ENCODE measurements at places on chromosomes 3 and 15. TPM values are rescaled to one million over a fixed set of nuclear protein-coding genes. Genes with fewer than 3 reads are reported as not detected.

Gene STX19
- not detected for total RNA-seq

Gene RBP2
- not detected for total RNA-seq

GRCh38 chr15:67120839-67121643 is 55.6 kb downstream of the SMAD3 start:
- peaks cover 4% of the 10 kb centered on the region for H3K4me1 ChIP-seq
- H3K27me3 ChIP-seq = peaks cover 1% of the 10 kb centered on the region
- H3K27ac ChIP-seq = no peak overlapping the region
- no peak for DNase-seq
- H3K36me3 ChIP-seq = no peaks in the 10 kb centered on the region
- H3K4me3 ChIP-seq = no peak overlapping the region

DNA sequence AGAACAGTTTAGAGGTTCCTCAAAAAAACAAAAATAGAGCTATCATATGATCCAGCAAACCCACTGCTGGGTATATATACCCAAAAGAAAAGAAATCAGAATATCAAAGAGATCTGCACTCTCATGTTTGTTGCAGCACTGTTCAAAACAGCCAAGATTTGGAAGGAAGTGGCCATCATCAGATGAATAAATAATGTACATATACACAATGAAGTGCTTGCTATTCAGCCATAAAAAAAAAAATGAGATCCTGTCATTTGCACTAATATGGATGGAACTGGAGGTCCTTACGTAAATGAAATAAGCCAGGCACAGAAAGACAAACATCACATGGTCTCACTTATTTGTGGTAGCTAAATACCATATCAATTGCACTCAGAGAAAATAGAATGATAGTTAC is 58.4 kb downstream of the SCAPER start:
- DNase-seq = no peak
- no peak overlapping the region for H3K27ac ChIP-seq
- no peaks in the 10 kb centered on the region for H3K4me1 ChIP-seq
- H3K27me3 ChIP-seq = peaks cover 3% of the 10 kb centered on the region
- peaks cover 11% of the 10 kb centered on the region for H3K36me3 ChIP-seq

- H3K27me3 ChIP-seq = no peaks in the 10 kb centered on the region
- DNase-seq = no peak
- no peaks in the 10 kb centered on the region for H3K36me3 ChIP-seq
- no peaks in the 10 kb centered on the region for H3K4me1 ChIP-seq
- no peak overlapping the region for H3K4me3 ChIP-seq
Observed at GRCh38 chr15:63323798-63324563, 46.6 kb downstream of the APH1B start.

DNA sequence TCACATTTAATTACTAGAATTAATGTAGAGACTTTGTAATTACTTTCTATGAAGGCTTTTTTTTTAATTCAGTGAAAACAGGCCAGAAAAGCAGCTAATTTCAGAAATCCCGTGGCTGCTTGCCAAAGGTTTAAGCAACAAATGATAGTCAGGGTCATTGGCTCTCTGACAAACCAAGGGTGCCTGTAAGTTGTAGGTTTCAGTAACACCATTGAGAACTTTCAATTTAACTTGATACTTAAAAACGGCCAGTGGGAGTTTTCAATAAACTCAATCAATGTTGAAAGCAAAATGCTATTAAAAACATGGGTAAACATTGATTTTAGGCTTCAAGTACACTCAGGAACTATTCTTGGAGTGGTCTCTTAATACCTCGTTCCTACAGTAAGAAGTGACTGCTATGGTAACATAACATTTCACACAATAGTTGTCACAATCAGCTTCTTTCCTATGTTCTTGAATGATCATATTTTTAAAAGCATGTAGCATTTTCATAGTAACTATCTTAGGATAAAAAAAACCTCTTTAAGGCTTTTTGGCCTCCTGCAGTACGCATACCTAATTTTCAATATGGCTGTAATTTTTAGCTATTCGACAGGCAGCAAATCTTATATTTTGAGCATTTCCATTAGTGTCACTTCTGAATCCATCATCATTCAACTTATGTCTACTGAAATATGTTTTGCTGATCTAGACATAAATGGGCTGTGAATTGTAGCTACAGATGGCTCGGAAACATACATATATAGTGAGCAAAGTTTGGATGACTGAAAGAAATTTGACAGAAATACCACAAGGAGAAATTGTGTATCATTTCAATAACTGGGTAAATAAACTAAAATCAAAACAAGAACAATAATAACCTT is 592.1 kb upstream of the GBE1 start:
- H3K4me3 ChIP-seq = no peak overlapping the region
- no peaks in the 10 kb centered on the region for H3K36me3 ChIP-seq
- H3K27me3 ChIP-seq = no peaks in the 10 kb centered on the region
- H3K27ac ChIP-seq = no peak overlapping the region
- H3K4me1 ChIP-seq = no peaks in the 10 kb centered on the region

DNA sequence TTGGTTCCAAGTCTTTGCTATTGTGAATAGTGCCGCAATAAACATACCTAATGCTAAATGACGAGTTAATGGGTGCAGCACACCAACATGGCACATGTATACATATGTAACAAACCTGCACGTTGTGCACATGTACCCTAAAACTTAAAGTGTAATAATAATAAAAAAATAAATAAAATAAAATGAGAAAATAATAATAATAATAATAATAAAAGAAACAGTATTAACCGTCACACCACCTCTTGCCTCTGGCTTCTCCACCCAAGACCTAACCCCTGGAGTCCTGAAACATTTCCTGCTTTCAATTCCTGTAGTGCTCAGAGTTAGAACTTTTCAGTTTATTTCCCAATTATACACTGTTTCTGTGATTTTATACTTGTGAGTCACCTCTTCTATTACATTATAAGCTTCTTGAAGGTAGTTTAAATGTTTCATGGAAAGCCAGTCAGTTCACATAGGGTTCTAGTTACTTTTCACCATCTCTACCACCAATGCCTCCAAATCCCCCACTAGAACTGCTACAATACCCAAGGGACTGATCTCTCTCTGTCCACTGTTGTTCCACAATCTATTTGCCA is 18.4 kb upstream of the GHSR start:
- H3K4me1 ChIP-seq = peaks cover 2% of the 10 kb centered on the region
- no peak overlapping the region for H3K4me3 ChIP-seq
- no peak for DNase-seq
- H3K27me3 ChIP-seq = no peaks in the 10 kb centered on the region
- no peaks in the 10 kb centered on the region for H3K36me3 ChIP-seq
- no peak overlapping the region for H3K27ac ChIP-seq

DNA sequence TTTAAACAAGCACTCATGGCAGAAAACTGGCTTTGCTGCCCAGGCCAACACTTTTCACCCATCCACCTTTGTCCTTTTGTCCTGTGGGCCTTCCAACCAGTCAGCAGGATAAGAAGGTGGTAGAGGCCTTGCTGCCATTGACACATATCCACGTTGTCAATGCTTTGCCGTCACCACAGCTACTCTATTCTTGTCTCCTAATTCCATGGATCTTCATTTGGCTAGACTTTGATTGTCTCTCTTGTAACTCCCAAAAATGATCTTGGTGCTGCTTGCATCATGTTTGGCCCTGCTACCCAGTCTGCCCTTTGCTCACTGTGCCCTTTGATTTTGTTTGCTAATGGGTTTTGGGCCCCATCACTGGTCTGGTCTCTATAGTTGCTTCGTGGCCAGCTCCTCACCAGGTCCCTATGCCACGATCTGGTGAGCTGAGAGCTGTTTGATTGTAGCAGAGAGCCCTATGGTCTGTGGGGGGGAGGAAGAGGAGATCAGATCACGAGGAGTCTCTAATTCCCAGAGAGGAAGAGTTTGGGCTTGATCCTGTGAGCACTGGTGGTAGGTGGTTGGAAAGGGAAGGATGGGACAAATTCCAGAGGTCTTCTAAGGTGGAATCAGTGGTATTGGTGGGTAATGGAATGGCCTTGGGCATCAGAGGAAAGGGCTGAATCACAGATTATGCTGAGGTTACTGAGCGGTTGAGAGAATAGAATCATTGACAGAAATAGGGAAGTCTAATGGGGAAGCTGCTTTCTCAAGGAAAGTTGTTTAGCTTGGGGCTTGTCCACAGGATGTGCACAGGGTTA is 40.3 kb downstream of the ABHD2 start:
- H3K4me1 ChIP-seq = no peaks in the 10 kb centered on the region
- H3K4me3 ChIP-seq = no peak overlapping the region
- DNase-seq = no peak
- no peaks in the 10 kb centered on the region for H3K27me3 ChIP-seq

DNA sequence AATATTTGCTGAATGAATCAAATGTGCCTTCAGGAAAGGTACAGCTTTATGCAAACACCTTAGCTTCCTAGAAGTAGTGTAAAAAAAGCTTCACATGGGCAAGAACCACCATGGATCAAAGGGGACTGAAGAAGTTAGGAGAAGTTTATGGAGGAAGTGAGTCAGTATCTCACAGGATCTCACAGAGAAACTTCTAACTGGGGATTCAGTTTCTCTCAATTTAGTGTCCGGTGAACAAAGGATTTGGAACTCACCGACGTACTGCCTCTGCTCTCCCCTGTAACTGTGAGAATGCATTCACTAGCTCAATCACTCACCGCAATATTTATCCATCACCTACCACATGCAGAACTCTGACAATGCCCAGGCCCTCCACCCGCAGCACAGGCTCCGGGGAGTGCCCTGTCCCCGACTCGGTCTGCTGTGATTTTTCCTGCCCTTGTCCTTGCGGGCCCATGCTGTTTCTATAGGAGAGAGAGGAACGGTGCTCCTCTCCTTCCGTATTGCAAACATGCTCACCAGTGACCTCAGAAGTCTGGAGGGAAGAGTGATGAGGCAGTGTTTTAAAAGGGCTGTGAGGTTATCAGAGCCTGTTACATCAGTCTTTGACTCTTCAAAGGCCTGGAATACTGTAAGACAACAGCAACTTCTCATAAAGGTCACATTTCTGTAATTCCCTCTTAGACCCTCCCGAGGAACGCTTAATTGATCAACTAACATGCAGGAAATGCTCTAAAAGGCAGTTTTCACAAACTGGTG is 222.5 kb upstream of the ICE2 start:
- DNase-seq = no peak
- no peaks in the 10 kb centered on the region for H3K36me3 ChIP-seq
- H3K27ac ChIP-seq = no peak overlapping the region
- no peak overlapping the region for H3K4me3 ChIP-seq

DNA sequence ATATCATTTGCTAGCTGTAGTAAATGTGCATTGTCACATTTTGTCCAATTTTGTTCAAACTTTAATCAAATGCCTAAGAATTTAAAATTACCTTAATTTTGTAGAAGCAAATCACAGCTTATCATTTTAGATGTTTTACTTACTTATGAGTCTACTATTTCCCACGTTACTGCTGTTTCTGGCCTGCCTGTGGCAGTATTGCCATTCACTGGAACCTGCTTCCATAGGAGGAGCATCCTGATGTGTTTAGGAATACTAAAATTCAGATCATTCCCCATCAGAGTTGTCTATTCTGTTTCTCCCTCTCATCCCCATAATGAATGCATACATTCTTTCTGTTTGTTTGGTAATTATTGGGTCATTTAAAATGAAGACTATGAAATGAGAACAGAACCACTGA is 119.5 kb upstream of the SNRPN start:
- no peaks in the 10 kb centered on the region for H3K27me3 ChIP-seq
- H3K4me1 ChIP-seq = no peaks in the 10 kb centered on the region
- H3K27ac ChIP-seq = no peak overlapping the region
- no peaks in the 10 kb centered on the region for H3K36me3 ChIP-seq
- DNase-seq = no peak

GRCh38 chr15:48643206-48643605 is 2.3 kb downstream of the FBN1 start:
- no peak overlapping the region for H3K4me3 ChIP-seq
- DNase-seq = no peak
- no peak overlapping the region for H3K27ac ChIP-seq
- H3K27me3 ChIP-seq = no peaks in the 10 kb centered on the region

GRCh38 chr3:195116407-195117185 is 154.4 kb downstream of the XXYLT1 start:
- peaks cover 3% of the 10 kb centered on the region for H3K27me3 ChIP-seq
- no peaks in the 10 kb centered on the region for H3K36me3 ChIP-seq
- no peak overlapping the region for H3K4me3 ChIP-seq
- peaks cover 27% of the 10 kb centered on the region for H3K4me1 ChIP-seq

- H3K4me3 ChIP-seq = peak overlapping the region; percentile 86
- H3K36me3 ChIP-seq = no peaks in the 10 kb centered on the region
- DNase-seq = peak; percentile 44
- H3K4me1 ChIP-seq = no peaks in the 10 kb centered on the region
- no peaks in the 10 kb centered on the region for H3K27me3 ChIP-seq
Observed at GRCh38 chr15:69414701-69415167, 585 bp downstream of the KIF23 start.

- H3K27me3 ChIP-seq = peaks cover 23% of the 10 kb centered on the region
- H3K36me3 ChIP-seq = no peaks in the 10 kb centered on the region
- peaks cover 2% of the 10 kb centered on the region for H3K4me1 ChIP-seq
- DNase-seq = no peak
Observed at GRCh38 chr15:40275954-40276353, 6.9 kb downstream of the ANKRD63 start.

GRCh38 chr3:38496131-38496910 is at the start of gene EXOG:
Gene EXOG, plus strand, starts transcription at chr3:38496340. Its CDS starts 28 bp downstream, at chr3:38496368.
- H3K4me1 ChIP-seq = no peaks in the 10 kb centered on the region
- peak; percentile 99 for DNase-seq
- H3K27ac ChIP-seq = peak within 1 kb of the TSS; percentile 68
- H3K36me3 ChIP-seq = no peaks in the 10 kb centered on the region

GRCh38 chr15:62894322-62895085 is 148.0 kb upstream of the TPM1 start:
- H3K4me1 ChIP-seq = peaks cover 19% of the 10 kb centered on the region
- DNase-seq = no peak
- no peak overlapping the region for H3K4me3 ChIP-seq
- H3K27ac ChIP-seq = peak overlapping the region; percentile 64
- peaks cover 4% of the 10 kb centered on the region for H3K27me3 ChIP-seq

GRCh38 chr3:100032243-100032642 is 82.1 kb downstream of the FILIP1L start:
- H3K36me3 ChIP-seq = no peaks in the 10 kb centered on the region
- DNase-seq = no peak
- H3K27ac ChIP-seq = peak overlapping the region; percentile 97
- peaks cover 23% of the 10 kb centered on the region for H3K4me1 ChIP-seq
- peak overlapping the region; percentile 67 for H3K4me3 ChIP-seq
- peaks cover 5% of the 10 kb centered on the region for H3K27me3 ChIP-seq

GRCh38 chr3:128073807-128074206 is 21.6 kb downstream of the SEC61A1 start:
- H3K4me3 ChIP-seq = no peak overlapping the region
- peaks cover 3% of the 10 kb centered on the region for H3K27me3 ChIP-seq
- H3K36me3 ChIP-seq = no peaks in the 10 kb centered on the region
- peaks cover 2% of the 10 kb centered on the region for H3K4me1 ChIP-seq
- no peak for DNase-seq
- H3K27ac ChIP-seq = no peak overlapping the region
